GM19239 (cell line): ENCODE measurements at places on chromosomes 1 and 21.

DNA sequence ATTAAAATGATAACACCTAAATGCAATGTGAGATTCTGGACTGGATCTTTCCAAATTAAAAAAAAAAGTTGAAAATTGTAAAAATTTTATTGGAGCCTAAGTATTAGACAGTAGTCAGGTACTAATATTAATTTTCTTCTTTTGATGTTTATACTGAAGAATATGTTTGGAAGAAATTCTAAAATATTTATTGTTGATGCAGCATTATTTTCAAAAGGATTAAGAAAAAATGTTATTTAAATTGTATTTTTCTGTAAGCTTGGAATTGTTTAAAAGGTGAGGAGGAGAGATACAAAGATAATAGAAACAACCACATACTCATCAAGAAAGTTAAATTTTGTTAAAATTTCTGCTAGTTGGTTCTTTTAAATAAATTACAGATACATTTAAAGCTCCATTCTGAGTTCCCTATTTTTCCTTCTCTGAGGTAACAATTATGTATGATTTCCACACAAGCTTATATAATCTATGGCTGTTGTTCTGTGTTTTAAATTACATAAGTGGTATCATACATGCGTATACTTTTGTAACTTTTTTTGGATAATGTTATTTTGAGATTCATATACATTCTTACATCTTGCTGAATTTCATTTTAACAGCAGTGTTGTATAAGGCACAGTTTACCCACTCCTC lies 180.3 kb upstream of the RGS18 start:
- no peak for DNase-seq

DNA sequence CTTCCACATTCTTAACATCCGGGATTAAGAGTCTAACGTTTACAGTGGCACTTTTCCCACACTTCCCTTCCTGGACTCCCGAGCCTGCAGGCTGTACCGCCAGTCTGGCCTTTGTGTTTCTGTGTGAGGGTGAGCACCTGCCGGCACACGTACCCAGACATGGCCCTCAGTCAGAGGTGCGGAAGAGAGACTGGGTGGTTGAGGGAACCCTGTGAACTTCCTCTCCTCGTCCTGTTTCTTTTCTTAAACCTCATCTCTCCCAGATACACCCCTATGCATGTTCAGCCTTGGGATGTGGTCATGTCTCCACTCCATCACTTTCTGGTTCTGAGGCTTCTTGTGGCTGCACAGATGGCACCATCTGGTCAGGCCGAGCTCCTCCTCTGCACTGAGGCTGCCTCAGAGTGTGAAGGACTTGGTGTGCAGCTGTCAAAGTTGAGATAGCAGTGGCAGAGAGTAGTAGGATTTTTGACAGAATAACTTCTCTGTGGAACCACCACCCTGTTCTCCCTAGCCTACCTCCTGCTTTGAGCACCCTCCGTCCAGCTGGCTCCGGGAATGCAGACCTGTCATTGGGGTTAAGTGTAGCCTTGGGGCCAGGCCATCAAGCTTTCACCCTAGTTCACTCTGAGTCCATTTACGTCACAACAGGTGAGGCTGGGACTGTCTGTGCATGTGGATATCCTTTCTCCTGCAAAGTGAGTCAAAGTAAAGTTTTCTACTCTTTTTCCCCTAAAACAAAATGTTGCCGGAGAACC lies 31.4 kb downstream of the VASH2 start:
- no peak for DNase-seq

- DNase-seq = no peak
Observed at GRCh38 chr21:44437696-44438431, 17.4 kb upstream of the LRRC3 start.

DNA sequence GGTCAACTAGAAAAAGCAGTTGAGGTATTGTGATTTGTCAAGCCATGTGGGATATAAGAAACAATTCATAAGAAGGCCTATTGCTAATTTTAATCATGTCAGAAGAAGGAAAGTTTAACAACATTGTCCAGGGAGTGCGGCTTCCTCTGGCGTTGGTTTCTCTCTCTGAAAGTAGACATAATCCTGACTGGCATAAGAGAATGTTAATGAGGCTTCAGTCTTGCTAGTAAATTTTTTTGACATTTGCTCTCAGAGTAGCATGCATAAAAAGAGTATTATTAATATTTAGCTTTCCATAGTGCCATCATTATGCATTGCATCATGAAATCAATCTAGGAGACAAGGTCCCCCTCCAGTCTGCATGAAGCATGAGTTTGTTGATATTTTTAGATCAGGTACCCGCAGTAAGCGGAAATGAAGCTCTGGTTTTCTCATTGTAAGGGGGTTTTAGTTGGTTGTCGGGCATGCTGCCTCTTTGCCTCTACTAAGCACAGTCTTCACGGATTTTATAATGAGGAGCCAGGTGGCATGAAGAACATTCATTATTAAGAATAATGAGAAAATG lies 12.8 kb upstream of the PRDM2 start:
- DNase-seq = no peak

GRCh38 chr1:237411621-237412020 lies 369.6 kb downstream of the RYR2 start:
- DNase-seq = no peak

GRCh38 chr1:221527302-221527701 lies 214.6 kb downstream of the DUSP10 start:
- DNase-seq = no peak

DNA sequence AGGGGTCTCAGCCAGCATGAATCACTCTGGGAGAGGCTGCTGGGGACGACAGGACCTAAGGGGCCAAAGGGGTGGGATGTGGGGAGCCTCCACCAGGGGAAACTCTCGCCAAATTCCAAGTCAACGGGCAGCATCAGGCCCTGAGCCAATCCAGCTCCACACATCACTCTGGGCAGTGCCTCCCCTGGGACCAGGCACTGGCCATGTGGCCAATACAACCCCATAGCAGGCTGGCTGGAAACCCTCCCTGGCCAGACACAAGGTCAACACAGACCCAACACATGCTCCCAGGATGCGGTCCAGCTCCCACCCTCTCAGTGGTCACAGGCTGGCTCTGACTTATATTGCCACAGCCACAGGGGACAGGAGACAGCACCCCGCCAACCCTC lies 60.0 kb downstream of the MEGF6 start:
- DNase-seq = no peak

DNA sequence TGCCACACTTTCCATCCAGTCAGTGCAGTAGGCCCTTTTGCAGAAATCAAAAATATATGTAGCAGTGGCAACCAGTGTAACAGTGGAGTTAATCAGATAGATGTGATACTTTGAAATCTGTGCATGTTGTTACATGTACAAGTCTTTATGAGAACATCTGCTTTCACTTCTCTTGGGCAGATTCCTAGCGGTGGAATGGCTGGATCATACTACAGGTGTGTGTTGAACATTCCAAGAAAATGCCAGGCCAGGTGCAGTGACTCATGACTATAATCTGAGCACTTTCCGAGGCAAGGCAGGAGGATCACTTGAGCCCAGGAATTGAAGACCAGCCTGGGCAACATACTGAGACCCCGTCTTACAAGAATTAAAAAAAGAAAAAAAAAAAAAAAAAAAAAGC lies 55.3 kb downstream of the GNB1 start:
- DNase-seq = no peak

DNA sequence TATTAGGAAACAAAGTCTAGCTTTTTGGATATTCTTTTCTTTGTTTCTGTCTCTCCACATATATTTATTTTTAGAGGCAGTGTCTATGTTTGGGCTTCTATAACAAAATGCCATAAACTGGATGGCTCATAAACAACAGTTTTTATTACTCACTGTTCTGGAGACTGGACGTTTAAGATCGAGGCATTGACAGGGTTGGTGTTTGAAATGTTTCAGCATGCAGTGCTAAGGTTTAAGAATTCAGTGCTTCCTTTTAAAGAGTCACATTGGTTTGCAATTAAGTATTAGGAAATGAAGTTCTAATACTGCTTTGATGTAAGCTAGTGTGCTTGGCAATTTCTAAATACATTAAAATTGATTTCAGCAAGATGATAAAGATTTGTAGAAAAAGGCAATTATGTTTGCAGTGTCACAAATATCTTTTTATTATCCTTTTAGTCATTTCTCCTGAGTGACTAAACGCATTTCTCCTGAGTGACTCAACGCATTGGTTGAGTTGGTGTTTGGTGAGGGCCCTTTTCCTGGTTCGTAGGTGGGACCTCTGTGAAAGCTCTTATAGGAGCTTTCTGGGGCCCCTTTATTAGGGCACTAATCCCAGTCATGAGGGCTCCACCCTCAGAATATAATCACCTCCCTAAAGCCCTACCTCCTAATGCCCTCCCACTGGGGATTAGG lies 317.0 kb downstream of the USP25 start:
- DNase-seq = no peak

DNA sequence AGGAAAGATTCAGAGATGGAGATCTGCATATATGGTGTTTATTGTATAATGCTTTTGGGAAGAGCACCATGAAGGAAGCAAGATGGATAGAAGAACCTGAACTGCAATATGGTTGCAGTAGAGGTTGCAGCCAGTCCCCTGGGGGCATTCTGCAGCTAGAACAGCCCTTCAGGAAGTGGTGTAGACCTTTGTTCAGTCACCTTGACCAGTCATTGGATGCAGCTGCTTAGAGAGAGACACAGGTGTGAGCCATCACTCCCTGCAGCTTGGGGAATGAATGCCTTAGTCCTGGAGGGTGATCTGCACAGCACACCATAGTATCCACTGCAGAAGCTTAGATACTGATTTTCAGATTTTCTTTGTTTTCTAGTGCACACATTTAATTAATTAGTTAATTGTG lies 42.3 kb downstream of the NEK7 start:
- DNase-seq = peak; percentile 6

DNA sequence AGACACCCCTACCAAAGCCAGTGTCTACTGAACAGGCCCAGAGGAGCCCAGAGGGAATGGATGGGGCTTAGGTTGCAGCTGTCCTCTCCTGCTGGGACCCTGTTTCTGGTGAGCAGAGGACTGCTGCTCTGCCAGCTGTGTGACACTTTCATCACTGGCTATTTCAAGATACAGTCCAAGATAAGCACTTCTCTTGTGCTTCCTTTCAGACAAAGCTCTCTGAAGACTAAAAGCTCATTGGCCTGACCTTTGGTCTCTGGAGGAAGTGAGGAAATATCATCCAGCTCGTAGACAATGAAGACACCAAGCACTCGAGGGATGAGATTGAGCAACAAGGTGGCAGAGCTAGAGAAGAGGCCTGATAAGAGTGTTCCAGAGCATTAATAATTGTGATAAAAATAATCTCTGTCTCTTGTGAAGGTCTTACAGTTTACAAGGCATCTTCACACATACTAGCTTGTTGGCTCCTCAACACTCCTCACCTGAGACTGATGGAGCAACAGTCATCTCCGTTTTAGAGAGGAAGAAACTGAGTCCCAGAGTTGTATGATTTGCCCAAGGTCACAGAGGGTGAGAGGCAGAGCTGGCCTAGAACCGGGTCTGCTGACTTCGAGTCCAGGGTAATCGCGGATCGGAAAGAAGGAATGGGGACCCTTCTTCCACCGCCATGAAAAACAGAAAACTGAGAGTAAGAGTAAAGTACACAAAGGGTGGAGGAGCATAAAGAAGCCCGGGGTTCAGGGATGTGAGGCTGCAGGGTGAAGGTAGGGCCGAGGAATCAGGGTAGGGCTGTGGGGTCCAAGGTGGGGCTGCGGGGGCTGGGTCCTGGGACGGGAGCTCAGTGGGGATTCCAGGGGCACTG lies 666 bp downstream of the PAFAH2 start:
- peak; percentile 41 for DNase-seq

GRCh38 chr1:44707959-44708831 lies 22.8 kb downstream of the RNU5D-1 start:
- no peak for DNase-seq

DNA sequence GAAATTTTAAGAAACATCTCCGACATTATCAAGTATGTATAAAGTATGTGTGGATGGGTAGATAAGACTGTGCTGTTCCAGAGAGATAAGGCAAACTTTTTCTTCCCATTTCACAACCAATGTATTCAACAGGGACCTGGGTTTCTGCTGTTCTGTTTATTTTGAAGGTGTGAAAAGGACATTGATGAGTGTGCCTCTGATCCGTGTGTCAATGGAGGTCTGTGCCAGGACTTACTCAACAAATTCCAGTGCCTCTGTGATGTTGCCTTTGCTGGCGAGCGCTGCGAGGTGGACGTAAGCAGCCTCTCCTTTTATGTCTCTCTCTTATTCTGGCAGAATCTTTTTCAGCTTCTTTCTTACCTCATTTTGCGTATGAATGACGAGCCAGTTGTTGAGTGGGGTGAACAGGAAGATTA lies 174.0 kb downstream of the CRB1 start:
- no peak for DNase-seq

DNA sequence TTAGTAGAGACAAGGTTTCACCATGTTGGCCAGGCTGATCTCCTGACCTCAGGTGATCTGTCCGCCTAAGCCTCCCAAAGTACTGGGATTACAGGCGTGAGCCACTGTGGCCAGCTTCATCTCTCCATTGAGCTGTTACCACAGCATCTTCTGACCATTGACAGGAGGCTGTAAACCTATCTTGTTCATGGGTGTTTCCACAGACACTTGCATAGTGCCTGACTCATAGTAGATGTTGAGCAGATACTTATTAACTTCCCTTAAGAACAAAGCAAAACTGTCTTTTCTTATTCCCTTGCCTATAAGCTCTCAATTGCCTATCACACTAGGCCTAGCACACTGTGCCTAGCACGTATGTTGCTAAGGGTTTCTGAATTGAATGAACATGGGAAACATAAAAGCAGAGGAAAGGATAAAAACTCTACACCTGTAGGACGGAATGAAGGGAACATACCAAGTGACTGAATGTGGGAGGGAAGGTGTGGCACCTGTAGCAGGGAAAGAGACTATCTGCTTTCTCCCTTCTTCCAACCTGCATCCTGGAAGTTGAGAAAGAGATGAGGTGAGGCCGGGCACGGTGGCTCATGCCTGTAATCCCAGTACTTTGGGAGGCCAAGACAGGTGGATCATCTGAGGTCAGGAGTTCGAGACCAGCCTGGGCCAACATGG lies 1.2 kb upstream of the C1orf54 start:
- no peak for DNase-seq
